ENCODE measurements at places on chromosomes 2 and 18.

DNA sequence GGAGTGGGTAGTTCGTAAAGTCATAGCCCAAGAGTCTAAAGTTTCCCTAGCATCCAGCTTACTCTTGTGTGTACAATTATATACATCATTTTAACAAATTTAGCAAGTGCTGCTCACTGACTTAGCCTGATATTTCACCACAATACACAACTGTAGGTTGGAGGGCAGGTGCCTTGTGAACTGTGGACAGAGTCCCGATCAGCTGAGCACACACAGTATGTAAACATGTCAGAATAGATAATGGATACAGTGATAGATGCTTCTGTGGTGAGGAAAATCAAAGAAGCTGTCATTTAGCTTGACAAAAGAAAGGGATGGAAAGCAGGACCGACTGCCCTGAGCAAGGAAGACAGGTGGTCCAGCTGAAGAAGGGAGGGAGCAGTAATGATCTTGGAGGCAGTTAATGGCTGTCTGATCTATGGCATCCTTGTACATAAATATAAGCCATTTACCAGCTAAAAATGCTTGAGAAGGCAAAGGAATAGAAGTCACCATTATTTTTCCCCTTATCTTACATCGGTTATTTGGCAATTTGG, 372.8 kb upstream of the UBE2E3 start:
- no peak for DNase-seq

DNA sequence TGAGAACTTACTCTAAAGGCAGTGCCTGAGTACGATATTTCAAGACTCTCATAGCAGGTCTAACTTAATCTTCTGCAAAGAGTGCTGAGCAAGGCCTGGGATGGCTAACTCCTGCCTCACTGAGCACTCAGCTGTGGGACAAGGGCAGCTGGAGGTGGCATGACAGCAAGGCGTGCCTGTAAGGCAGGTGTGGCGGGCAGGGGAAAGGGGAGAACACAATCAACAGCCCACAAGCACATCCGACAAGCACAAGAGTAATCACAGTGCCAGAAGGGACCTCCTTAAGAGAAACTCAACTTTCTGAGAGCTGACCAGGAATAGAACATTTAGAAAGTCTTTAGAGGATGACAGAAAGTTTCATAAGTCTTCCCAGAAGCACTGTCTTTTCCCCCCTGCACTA, 42.0 kb downstream of the GPR45 start:
- no peak for DNase-seq

DNA sequence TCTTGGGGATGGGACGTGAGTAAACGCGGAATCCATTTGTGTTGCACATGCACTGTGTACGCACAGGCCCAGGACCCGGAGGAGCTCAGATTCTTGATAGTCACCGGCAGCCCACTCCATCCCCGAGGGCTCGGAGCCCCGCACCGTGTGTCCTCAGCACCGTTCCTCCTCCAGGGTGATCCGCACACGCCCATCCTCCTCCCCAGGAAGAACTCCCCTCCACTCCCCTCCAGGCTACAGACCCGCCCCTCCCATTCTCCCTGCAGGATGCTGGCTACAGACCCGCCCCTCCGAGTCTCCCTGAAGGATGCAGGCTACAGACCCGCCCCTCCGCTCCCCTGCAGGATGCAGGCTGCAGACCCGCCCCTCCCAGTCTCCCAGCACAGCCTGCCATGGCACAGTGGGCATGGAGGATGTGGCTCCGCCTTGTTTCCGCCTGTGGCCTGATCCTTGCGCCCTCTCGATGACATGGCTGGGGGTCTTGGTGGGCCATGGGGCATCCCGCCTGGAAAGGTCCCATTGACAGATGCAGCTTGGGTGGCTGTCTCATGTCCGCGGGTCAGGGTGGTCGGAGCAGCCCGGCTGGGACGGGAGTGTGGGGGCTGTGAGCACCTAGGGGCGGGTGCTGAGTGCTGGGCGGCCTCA, 14.1 kb downstream of the CTDP1 start:
- DNase-seq, result no peak

DNA sequence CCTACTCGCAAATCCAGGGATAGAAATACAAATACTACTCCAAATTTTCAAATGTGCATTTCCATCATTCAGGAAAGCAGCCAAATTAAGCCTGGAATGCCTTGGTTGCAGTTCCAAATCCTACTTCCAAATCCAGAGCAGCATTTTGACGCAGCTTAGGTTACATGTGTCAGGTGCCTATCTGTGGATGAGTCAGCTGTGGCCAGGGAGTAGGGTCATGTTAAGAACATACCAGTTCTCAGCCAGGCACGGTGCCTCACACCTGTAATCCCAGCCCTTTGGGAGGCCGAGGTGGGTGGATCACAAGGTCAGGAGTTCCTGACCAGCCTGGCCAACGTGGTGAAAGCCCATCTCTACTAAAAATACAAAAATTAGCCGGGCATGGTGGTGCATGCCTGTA, 17.0 kb downstream of the SLC30A6 start:
- DNase-seq, result no peak

DNA sequence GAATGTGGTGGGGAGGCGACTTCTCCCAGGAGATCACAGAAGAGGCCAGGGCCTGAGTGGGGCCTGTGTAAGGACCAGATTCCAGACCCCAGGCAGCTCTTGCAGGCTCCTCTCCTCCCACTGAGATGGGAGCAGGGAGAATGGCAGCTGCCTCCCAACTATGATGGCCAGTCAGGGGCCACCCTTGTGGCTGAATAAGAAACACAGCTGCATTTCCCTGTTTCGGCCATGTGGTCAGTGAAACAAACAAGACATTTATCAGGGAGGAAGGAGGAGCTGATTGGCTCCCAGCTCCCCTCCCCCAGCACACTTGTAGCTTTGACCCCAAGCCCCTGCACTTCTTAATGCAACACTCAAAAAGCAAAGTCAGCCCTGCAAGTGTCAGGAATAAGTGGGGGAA, 143.5 kb downstream of the CELF4 start:
- DNase-seq, result no peak

DNA sequence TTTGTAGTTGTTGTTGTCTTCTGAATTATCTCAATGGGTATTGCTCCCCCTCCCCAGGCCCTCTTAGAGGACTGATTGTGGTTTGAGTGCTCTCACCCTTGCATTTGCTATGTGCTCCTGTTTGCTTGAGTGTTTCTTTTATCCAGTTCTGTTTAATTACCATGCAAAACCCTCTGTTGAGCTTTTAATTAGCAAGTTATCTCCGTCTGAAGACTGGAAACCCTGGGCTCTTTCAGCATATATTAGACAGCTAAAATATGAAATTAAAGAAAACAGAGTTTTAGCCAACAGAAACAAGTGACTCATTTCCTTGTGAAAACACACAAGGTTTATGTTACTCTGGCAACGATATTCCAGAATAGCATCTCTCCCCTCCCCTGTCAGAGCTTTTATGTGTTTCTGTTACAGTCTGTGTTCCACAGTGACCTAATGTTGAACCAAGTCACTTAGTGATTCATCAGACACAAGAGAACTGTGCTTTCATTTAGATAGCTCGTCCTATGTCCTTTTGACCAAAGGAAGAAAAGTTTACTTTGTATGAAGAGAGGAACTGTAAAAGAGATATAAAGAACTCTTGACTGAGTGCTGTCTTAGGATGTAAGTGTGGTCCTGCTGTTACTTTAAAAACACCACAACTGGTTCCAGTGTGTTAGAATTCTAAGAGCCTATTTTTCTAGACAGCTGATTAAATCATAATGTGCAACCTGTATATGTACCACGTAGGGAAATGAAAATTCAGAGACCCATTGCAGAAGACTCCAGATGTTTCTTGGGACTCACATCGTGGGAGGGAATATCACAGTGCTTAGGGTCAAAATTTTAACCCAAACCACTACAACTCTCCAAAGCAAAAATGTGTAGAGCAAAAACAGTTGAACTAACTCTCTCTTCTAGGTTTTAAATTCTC, 172.8 kb upstream of the RBMS1 start:
- DNase-seq, result no peak
